CD4-positive, alpha-beta T cell treated with Interferon gamma for 1 hour (primary cell): ENCODE measurements at places on chromosomes 7 and 10.

GRCh38 chr7:54544149-54544526 is 2.0 kb downstream of the VSTM2A start:
- DNase-seq: no peak

- DNase-seq: no peak
These were observed 1310.8 kb downstream of the XPNPEP1 start for GRCh38 chr10:108612485-108612884.

GRCh38 chr10:30939643-30940251 is 91.9 kb downstream of the ZNF438 start:
- no peak for DNase-seq

- DNase-seq: no peak
These were observed 135.8 kb downstream of the PLCE1 start for GRCh38 chr10:94129393-94130130.

DNA sequence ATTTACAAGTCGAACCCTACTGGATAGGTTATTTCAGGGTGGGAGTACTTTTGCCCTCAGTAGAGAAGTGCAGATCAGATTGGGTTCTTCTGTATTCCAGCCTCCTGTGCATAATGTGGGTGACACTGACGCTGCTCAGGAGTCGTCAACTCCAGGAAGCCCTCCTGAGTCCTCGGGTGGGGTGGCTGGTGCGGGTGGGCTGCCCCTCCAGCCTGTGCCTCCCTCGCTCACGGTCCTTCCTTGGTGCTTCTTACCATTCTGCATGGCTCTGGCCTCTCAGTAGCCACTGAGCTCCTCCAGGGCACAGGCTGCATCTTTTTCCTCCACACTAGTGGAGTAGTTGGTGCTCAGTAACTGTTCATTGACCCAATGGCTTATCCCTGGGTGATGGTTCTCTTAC is 4.3 kb downstream of the CDH23 start:
- no peak for DNase-seq

DNA sequence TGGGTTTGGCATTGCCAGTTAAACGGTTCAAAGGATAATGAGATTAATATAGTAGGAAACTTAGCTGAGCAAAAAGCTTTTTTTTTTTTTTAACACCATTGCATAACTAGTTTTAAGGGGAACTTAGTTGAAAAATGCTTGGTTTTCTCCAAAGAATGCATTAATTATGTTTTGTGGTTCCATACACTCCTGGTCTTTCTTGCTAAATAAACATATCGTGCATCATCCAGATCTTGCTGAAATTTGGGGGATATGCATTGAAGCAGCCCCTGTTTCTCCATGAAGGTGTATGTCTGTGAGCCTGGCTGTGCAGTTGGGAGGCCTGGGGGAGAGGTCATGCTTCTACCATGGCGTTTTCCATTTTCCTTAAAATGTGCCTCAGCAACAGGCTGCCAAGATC is 558.2 kb upstream of the GALNT17 start:
- DNase-seq: no peak

DNA sequence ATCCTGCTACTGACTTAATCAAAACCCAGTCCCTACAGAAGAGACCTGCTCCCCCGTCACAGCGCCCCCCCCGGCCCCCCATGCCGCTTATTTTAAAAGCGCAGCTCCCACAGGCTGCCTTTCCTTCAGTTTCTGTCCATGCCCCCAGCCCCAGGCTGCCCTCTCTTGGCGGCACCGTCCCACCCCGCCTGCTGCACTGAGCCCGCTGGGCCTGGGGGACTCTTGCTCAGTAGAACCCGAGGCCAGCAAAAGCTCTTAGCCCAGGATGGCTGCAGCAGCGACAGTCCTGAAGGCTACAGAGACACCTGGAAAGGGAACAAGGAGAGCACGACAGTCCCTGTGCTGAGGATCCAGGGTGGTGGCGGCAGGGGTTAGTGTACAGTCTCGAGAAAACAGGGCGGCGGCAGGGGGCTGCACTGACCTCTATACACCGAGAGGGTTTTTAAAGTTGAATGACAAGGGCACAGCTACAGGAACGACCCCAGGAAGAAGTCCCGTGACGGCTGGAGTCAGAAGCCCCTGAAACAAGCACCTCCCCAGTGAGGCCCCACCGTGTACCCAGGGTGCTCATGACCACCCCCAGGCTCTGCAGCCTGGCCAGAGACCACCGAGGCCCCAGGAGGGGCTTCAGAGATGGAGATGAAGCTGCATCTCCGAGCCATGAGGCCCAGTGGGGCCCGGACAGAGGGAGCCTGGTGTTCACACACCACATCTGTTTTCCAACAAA is 54.4 kb downstream of the ZRANB1 start:
- DNase-seq: no peak

DNA sequence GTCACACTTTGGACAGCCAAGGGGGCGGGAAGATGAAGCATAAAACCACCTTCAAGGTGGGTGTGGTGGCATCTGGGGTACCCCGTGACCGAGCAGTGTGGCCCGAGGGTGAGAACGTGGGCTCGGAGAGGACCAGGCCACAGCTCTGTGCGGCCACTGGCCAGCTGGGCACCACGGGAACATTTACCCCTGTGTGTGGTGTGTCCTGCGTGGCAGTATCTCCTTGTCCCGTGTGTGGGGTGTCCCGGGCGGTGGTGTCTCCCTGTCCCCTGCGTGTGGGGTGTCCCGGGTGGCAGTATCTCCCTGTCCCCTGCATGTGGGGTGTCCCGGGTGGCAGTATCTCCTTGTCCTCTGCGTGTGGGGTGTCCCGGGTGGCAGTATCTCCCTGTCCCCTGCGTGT is 570.3 kb downstream of the DNAJB6 start:
- DNase-seq: no peak

GRCh38 chr10:11560076-11560709 is 51.3 kb downstream of the USP6NL start:
- DNase-seq: no peak

DNA sequence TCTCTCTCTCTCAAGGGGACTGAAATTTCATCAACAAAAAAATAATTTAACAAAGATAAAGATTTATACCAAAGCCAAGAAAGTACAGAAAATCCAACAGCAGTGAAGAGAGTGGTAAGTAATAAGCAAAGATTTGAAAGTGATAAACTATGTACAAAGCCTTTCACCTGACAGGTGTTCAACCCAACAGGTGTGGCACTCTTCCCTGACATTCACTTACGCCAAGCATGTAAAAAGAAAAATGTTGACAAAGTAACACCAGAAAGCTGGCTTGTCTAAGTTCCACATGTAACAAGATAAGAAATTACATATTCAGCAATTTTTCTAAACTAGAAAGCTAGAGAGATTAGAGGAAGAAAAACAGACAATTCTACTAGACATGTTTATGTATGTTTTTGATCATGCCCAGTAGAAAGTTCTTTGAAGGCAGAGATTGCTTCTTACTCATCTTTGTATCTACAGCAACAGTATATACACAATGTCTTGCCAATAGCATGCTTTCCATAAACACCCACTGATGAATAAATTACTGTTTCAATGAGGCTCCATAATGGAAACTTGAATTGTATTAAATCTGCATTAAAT is 468.5 kb downstream of the PARD3 start:
- no peak for DNase-seq

GRCh38 chr10:111836571-111836970 is 347.0 kb downstream of the GPAM start:
- no peak for DNase-seq

GRCh38 chr7:24827589-24827988 is 70.3 kb upstream of the GSDME start:
- no peak for DNase-seq

DNA sequence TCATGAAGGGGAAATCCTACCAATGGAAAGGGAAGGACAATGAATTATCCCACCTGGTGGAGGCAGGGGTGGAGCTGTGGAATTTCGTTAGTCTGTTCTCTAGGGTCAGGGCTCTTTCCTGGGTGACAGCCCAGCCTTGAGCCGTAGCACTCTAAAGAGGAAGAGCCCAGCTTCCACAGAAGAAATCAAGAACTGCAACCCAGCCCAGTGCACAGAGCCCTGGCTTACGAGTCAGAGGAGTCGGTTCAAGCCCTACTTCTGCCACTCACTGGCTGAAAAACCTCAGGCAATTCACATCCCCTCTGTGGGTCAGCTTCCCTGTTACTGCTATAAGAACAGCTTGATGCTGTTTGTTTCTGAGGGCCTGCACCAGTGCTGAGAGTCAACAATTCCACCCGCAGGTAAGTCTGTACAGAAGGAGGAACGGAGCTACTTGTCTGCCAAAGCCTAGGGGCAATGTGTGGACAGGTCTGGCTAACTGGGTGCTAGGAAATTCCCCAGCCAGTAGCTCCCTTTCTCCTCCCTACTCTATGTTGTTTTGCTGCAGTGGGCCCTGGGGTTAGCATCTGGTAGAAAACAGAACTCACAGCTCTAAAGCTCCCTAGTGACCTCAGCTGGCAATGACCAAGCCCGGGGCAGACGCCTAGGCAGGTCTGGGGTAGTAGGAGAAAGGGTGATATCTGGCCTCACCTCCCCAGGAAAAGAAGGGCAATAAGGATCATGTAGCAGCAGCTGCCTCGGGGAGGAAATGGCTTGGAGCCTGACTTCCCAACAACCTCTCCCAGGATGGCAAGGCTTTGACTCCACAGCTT is 3.3 kb downstream of the AVPI1 start:
- DNase-seq: no peak

DNA sequence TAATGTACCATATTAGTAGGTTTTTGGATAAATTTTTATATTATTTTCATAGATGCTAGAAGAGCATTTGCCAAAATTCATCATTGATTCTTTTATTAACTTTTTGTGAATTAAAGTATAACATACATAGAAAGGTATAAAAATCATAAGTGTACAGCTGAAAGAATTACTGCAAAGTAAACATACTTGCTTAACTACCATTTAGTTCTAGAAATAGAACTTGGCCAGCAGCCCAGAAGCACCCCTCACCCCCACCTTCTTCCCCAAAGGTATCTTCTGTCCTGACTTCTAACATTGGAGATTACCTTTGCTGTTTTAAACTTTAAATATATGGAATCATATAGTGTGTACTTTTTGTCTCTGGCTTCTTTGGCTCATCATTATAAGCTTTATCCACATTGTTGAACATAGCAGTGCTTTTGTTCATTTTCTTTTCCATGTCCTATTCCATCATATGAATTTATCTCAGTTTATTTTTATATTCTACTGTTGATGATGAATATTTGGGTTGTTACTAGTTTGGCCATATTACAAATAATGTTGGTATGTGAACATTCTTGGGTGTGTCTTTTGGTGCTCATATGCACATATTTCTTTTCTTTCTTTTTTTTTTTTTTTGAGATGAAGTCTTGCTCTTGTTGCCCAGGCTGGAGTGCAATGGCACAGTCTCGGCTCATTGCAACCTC is 142.8 kb downstream of the ADK start:
- no peak for DNase-seq

- peak; percentile 41 for DNase-seq
These were observed 159.4 kb downstream of the OAT start for GRCh38 chr10:124259139-124259825.

- no peak for DNase-seq
These were observed 41.4 kb upstream of the PNLIPRP3 start for GRCh38 chr10:116385994-116386809.

GRCh38 chr10:122939133-122939855 is 14.7 kb downstream of the C10orf88 start:
- no peak for DNase-seq

- DNase-seq: no peak
These were observed 3.3 kb upstream of the COPS6 start for GRCh38 chr7:100085515-100085914.

GRCh38 chr7:142496545-142496991 is 238.7 kb upstream of the PRSS58 start:
- DNase-seq: peak; percentile 14

DNA sequence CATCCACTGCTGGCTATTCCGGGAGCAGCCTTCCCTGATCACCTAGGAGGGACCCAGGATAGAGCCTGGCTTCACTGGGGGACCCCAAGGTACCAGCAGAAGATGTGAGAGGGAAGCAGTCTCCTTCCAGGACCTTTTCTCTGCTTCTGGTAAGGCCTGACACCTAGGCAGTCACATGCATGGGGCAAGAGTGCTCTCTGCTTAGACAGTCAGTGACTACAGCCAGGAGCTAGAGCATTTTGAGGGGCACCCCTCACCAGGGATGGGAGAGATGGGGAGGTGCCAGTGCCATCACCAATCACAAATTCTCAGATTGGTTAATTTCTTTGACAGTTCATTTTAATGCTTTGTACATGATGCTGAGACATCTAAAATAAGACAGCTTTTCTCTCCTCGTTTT is 13.9 kb upstream of the ADO start:
- DNase-seq: no peak

- DNase-seq: no peak
These were observed 48.7 kb downstream of the CAMK2B start for GRCh38 chr7:44276571-44277221.

- no peak for DNase-seq
These were observed 7.5 kb downstream of the LARP4B start for GRCh38 chr10:923844-924523.

DNA sequence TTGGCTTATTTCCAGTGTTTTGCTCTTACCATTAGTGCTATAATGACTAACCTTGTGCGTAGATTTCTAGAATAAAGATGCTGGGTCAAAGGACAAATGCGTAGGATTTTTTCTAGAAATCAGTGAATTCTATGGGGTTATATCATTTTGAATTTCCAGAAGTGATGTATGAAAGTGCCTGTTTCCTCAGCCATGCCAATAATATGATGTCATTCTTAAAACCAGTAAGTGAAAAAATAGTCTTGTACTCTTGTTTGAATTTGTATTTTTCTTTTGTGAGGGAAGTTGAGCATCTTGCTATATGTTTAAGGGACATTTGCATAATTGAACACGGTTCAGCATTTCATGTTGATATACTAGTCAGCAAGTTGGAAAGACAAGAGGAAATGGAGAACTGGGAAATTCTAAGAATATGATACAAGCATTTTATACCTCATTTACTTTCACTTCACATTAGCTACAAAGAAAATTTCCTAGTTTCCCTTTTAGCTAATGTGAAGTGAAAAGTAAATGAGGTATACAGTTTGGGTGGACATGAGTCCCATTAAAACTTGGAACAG is 3.8 kb upstream of the DNAH11 start:
- no peak for DNase-seq

GRCh38 chr10:34102237-34102673 is 712.8 kb downstream of the PARD3 start:
- no peak for DNase-seq

DNA sequence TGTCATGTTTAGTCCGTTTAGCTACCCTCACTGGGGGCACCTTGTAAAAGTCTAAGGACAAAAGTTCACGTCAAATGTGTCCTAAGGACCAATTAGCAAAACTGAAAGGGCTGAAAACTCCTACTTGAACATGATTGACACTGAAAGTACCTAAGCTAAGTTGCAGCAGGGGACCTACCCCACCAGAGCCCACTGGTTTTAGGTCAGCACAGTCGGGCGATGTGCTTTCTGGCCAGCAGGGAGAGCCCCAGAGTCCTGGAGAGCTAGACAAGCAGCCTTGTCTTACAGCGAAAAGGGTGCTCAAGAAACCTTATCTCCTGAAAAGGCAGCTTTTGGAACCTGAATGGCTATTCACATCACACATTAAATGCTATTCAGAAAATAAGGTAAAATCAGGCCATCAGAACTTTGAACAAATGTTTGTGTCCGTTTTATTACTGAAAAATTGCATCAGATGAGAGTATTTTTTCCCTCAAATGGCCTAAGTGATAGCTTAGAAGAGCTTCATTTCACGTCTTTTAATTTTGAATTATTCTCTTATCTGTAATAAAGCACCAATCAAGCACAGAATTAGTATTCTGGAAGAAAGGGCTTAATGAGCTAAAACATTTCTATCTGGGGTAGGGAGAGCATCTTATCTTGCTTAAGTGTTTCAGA is 52.2 kb upstream of the MKI67 start:
- DNase-seq: peak; percentile 41
